ENCODE measurements at places on chromosomes 6 and 20.

- DNase-seq, result no peak
Observed at GRCh38 chr20:33005132-33005566, 916 bp upstream of the SUN5 start.

GRCh38 chr6:112933947-112934346 lies 586.8 kb downstream of the RFPL4B start:
- DNase-seq, result no peak

GRCh38 chr6:104418125-104418524 lies 441.6 kb downstream of the HACE1 start:
- no peak for DNase-seq

DNA sequence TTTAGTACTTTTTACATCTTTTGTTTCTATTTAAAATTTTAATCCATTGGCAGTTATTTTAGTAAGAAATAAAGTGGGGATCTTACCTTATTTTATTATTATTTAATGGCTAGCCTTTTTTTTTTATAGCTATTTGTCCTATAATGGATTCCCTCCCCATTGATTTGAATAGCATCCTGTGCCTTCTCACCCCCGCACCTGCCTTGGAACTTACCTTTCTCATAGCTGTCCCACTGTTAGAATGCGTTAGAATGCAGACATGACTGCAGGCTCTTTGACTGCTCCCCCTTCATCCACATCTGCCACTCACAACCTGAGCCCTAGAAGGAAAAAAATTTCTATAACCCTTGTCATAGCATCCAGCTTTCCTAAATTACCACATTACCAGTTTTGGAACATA lies 9.1 kb downstream of the PKIB start:
- no peak for DNase-seq

- DNase-seq, result no peak
Observed at GRCh38 chr20:31764641-31765305, 25.7 kb downstream of the TPX2 start.

DNA sequence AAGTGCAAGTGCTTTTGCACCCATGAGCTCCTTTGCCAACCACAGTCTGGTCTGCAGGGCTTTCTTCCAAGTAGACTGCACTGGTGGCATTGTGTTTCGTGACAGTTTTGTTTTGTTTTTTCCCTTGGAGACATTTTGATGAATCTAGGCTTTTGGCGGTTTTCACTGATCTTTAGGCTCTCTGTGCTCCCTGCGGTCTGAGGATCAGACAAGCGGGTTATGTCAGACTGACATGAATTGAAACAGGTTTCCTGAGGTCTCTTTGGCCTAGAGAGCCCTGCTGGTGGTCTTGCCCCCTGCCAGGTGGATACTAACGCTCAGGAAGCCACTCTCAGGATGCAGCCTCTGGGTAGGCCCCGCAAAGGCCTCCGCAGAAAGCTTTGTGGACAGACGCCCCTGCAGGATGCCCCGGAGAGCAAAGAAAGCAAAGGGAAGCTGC lies 555.4 kb upstream of the AGPAT4 start:
- DNase-seq, result no peak

DNA sequence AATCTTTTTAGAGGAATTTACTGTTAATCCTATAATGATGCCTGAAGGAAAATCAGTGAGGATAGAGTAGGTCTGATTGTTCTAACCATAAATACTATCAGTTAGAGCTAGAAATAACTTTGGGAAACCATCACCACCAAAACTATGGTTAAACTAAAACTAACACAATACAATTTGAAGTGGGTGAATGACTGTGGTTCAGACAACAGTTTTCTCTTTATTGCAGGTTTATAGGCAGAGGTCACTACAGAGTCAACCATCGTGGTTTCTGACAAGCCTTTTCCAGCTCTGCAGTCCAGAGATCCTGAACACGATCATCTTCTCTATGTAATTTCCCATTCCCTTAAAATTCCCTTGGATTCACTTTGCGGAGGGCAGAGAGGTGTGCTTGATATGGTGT lies 134.3 kb downstream of the IBTK start:
- no peak for DNase-seq

DNA sequence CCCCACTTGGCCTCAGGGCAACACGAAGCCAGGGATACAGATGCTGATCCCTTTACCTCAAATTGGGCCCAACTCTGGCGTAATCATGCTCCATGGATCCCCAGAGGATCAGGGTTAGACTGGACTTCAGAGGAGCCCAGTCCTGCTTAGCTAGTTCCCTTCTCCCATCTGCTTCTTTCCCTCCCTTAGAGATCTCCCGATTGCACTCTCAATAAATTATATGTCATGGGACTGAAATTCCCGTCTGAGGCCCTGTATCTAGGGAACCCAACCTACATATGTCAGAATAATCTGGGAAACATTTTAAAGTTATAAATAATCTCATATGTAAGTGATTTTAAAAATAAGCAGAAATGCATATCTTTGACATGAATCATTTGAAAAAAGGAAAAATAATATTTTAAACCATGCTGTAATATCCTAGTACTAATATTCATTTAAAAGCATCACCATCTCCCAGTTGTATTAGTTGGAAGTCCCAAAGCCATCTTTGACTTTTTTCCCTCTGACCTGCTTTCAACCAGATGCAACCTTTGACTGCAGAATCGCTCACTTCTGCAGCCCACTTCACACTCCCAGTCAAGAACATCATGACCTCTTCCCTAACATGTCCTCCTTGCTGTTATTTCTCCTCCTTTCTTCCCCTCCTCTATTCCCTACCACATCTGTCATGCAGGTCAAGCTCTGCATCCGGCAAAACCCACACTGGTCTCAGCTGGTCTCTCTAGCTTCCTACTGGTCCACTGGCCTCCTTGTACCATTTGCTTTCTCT lies 393.6 kb downstream of the BTBD3 start:
- DNase-seq, result no peak

DNA sequence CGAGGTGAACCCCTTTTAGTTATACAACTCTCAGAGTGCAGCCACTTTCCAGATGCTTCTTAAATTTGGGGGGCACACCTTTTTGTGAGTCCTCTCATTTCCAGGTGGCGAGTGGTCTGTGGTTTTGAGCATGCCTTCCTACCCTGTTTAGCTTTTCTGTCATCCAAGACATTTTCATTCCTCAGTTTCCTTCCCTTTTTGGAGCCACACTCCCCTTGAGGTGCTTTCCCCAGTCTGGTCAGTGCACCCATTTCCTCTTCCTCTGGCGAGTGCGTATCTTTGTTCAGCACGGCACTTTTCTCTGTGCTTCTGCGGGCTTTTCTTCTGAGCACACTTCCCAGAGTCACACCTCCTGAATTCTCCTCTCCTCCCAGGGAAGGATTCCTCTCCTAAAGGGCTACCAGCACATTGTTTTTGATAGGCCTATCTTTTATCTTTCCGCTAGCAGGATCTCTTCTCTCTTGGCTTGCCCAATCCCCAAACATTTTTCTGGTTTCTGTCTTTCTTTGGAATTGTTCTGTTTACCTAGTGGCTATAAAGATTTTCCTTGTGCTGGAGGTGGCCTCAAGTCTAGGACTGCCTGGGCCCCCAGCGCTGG lies 1.4 kb downstream of the PHF20 start:
- no peak for DNase-seq

DNA sequence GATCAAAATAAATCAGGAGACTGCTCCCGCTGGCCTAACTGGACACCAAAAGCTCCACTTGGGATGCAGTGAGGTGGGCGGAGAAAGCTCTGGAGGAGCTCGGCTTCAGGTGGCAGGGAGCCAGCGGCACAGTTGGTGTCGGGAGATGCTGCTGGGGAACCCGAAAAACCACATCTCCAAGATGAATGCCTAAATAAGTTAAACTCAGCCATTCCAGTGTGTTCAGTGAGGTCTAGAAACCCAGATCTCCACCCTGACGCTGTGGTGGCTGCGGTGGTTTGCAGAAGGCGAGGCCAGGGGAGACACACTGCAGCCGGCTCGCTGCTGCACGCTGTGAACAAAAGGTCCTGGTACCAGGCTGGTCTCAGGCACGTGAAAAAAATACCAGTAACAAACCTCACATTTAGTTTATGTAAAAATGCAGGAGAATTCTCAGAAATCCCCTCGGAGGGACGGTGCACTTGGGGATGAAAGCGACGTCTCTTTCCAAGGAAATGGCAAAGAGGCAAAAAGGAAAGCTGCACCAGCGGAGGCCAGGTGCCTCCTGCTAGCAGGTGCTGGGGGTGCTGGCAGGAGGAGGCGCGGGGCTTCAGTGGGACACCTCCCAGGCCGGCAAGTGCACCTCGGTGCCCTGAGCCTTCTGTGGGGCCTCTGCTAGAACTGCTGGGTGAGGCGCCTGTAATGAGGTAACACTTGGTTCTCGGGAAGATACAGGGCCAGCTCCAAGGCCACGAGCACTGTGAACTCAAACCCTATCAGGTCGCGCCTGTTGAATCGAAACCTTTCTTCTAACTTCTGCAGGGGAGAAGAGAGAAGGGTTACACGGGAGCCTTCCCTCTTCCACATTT lies 3.6 kb downstream of the RPS21 start:
- no peak for DNase-seq

- DNase-seq, result no peak
Observed at GRCh38 chr20:56411759-56412472, at the start of gene CASS4. CASS4 (plus strand) TSS chr20:56412260; CDS start chr20:56412459, 199 bp downstream.

- no peak for DNase-seq
Observed at GRCh38 chr6:157125531-157125930, 197.8 kb downstream of the TMEM242 start.

DNA sequence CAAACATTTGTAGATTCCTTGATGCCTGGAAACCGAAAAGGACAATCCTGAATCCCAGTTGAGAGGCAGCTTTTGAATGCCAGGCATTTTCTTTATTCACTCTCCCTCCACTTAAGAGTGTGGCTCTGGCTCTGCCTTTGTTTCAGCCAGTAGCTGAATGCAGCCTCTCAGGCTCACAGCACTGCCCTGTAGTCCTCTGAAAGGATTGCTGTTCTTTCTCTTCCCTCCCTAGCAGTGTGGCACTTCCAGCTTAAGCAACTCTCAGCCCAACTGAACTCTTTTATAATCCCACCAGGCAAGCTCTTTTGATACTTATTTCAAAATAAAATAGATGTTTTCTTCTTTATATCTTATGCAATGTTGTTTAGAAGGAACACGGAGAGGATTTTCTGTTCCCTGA lies 415.6 kb downstream of the GJA1 start:
- DNase-seq, result no peak

DNA sequence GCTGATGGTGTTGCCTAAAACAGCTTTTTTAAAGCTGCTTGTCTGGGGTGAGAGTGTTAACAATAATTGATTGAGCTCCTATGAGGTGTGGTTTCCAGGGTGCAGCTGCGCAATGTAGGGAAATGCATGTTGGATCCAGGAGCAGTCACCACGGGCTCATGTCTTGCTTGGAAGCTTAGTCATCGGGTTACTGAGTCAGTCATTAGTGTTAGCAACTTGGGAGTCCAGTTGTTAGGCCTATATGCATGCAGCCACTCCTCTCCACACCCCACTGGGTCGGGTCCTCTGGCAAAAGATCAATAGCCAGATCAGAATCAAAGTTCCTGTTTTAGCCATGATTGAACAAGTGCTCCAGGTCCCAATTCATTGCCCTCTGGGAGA lies 271.7 kb upstream of the CHD6 start:
- no peak for DNase-seq

- no peak for DNase-seq
Observed at GRCh38 chr6:123681957-123682462, 45.3 kb upstream of the TRDN start.

GRCh38 chr20:52494244-52494643 lies 302.7 kb upstream of the ZFP64 start:
- peak; percentile 49 for DNase-seq

DNA sequence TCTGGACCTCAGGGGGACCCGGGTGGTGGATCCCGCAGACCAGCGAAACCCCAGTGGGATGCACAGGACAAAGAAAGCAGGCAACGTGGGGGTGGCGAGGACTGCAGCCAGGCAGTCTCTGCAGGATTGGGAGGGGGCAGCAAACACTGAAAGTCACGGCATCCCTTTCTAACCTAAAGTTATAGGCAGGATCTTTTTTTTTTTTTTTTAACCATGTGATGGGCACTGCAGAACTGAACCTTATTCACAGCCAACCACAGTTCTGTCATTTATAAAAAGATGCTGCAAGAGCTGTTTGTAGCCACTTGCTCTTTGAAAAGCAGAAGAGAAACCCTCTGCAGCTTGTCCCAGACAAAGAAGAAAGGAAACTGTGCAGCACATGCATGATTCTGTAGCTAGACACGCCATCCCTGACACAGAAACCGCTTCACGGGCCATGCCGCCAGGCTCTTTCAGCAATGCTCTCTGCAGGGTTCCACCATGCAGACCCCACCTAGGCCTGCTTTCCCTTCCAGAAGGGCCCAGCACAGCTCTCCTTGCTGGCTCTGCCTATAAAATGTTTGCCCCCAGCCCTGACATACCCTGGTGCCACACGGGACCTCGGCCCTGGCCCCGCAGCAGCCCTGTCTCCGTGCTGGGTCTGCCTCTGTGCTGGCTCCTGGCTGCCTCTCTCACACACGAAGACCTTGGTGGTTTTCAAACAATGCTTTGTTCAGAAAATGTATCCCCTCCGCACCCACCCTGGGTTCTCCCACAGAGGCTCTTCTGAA lies 70.8 kb downstream of the PYGB start:
- DNase-seq, result no peak

- DNase-seq, result no peak
Observed at GRCh38 chr6:138410048-138410735, 6.2 kb downstream of the HEBP2 start.

DNA sequence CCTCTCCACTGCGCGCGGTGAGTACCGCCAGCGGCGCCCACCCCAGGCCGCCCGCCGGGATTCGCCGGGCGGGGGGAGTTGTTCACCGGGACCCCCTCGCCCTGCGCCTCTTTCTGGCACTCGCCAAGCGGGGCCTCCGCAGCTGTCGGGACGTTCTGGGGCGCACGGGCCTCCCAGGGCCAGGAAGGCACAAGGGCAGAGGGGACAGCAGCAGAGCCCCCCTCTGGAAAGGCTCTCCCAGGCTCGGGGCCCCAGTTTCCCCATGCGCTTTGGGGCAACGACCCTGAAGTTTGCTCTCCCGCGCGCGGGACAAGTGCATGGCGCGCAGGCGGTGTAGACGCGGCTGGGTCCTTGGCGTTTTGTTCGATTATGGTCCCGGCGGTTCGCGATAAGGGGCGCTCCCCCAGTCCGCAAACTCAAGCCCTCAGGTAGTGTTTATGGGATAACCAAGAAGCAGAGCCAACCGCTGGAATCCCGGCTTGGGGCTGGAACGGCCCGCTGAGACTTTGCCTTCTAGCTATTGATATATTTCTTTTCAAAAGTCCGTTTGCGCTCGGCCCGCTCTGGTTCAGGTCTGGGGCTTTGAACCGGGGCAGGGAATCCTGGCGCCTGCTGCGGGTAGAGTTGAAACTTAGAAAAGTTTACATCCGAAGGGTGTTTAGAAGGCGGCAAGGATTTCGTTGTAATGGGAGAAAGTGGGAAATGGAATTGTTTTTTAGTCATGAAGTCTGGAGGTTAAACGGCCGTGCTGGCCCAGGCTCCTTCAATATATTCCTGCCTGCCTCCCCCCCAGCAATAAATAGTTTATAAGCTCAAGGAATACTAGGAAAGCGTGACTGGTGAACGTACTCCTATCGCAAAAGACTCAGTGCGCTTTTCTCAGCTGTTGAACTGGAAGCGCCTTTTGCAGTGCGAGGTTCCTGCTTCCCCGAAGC lies 595 bp downstream of the EYA2 start:
- no peak for DNase-seq
